Hepatic stellate cell (primary cell): ENCODE measurements at places on chromosomes 5 and 9.

GRCh38 chr9:19614294-19614693, 174.5 kb downstream of the SLC24A2 start:
- no peak for DNase-seq

DNA sequence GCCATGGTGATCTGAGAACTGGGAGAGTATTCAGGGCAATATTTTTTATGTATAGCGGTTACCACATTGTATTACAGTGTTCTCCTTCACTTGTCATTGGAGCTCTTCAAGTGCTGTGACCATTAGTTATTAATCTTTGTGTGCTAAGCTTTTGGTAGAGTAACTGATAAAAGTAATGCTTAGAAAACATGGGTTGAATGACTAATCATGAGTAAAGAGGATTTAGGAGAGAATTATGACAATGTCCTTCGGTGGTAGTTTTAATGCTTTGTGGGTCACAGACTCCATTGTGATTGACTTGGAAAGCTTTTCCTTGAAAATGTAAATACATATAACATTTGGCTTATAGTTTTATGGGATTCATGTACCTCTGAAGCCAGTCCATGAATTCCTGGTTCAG, 21.4 kb downstream of the TGFBR1 start:
- DNase-seq, result no peak

DNA sequence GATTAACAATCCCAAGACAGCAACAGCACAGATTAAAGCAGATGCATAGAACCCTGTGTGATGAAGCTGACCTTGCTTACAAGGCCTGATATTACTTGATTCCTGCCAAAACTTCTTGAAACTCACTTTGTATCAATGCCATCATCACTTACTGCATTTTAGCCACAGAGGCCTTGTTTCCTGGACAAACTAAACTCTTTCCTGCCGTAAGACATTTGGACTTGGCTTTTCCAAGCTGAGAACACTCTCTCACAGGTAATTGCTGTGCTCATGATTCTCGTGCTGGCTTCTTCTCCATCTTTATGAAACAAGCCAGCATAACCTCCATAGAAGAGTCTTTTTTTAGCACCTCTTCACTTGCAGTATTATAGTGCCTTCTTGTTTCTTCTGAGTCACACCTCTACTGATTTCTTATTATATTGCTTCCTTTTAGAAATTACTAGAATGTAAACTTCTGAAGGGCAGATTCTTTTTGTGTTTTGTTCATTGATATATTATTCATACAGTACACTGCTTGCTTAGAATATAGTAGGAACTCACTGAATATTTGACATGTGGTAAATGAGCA, 456.5 kb upstream of the ZNF608 start:
- DNase-seq, result no peak

GRCh38 chr9:6184749-6185645, 30.6 kb upstream of the IL33 start:
- no peak for DNase-seq

- DNase-seq, result no peak
Observed at GRCh38 chr5:56064984-56065383, 70.2 kb upstream of the IL6ST start.

DNA sequence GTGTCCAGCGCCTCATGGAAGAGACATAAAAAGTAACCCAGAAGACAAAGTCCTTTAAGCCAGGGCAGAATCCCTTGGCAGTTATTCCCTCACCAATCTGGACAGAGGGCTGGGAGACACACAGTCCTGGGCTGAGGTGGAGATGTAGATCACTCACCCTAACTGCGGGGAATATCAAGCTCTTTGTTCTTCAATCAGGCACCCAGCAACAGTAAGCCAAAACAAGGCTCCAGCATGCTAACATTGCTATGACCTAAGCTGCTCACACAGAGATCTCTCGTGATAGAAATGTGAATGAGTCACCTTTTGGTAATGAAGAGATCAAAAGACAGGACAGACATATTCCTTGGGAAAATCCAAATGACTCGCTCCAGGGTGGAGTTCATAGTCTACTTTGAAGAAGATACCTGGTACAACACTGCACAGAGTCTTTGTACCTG, 101.3 kb downstream of the FBN2 start:
- peak; percentile 2 for DNase-seq

DNA sequence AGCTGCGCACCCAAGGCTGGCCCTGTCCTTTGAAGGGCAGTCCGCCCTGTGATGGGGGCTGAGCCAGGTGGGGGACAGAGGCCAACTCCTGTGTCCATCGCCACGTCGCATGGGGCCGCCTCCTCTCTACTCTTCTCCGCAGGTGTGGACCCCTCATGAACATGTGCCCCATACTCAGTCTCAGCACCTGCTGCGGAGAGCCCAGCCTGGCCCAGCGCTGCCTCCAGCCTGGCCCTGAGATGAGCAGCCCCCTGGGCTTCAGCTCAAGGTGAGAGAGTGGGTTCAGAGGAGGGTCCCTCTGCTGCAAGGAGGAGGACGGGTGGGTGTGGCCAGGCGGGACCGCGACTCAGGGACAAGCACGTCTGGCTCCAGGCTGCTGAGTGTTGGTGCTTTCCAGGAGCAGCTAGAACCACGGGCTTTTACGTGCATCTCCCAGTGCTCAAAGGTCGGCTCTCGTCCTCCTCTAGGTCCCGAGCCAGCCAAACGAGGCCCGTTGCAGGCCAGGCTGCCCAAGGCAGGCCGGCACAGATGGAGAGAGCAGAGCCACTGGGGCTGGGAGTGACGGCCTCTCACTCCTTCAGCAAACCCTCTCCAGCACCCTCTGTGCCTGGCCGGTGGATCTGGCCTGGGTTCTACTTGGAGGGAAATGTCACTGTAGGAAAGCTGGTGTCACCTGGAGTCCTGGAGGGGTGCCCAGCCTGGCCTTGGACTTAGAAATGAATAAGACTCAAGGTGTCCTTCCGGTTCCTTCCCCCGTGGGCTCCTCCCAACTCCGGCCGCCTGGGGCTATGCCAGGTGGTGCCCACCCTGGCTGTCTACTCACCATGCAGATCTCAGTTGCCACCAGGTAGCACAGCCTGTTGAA, 48.9 kb upstream of the RNF130 start:
- DNase-seq, result no peak

- no peak for DNase-seq
Observed at GRCh38 chr5:1897816-1898450, 15.2 kb upstream of the IRX4 start.

- DNase-seq, result no peak
Observed at GRCh38 chr9:128120061-128120740, 7.3 kb downstream of the PTGES2 start.
